ENCODE measurements at places on chromosomes 12 and 14.

DNA sequence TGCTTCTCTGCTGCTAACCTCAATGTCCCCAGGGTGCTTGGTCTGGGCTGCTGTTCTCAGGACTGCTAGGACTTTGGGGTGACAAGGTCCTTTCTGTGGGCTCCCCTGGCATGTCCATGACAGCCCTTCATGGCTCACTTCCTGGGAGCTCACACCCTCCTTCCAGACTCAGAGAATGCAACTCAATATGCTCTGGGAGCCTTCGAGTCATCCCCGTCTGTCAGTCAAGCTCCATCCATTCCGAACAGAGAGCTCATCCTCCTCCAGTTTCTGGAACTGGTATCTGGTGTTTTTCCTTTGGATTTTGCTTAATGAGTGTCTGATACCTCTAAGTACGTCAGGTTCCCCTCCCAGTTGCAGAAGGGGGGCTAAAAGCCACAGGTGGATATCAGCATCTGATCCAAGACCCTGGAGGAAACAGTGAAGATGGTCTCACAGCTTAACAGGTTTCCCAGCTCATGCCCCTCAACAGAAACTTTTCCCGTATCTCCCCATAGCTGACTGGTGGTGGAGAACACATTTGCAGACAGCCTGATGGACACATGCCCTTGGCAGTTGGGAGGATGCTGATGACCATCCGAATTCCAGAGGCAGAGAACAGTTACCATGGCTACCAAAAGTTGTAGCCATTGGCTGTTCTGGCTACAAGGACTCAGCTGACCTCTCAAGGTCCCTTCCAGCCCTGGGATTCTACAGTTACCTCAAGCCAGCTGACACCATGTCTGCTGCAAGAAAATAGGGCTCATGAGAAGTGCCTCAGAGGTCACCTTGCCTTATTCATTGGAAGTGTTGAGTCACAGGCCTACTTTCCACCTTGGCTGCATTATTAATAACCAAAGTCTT, 9.5 kb upstream of the RAB35 start:
- DNase-seq: no peak

DNA sequence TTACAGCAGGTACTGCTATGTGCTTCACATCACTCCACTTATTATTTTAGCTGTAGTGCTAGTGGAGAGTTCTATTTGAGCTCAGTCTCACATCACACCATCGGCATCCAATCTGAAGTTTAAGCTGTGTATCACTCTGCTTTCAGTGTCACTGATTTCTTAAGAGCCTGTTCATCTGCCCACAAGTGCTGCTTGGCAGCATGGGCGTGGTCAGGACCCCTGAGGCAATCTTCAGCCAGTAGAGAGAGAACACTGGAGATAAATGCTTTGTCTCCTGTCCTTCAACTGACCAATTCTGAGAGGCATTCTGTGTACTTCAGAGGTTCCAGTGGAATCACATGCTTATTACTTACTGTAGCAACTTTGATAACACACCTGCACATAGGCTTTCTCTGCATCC, 728.8 kb downstream of the RPS29 start:
- DNase-seq: no peak

- no peak for DNase-seq
These were observed 167.9 kb downstream of the PRKD1 start for GRCh38 chr14:29759521-29760340.

DNA sequence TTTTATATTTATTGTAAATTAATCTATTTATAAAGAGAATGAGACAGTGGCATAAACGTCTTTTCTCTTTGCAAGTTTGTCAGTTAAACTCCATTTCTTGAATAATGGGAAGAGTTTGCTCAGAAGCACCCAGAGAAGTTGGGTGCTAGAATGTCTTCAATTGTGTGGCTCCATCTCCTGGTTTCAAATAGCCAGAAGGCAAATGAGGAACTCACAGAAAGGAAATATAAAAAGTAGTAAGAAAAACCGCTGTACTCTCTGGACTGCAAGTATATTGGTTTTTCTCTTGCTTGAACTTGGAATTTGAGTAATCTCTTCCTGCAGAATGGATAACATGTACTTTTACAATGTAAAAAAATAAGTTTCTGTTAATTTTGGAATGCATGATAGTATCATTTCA, 217.5 kb downstream of the DPY19L2 start:
- DNase-seq: no peak

DNA sequence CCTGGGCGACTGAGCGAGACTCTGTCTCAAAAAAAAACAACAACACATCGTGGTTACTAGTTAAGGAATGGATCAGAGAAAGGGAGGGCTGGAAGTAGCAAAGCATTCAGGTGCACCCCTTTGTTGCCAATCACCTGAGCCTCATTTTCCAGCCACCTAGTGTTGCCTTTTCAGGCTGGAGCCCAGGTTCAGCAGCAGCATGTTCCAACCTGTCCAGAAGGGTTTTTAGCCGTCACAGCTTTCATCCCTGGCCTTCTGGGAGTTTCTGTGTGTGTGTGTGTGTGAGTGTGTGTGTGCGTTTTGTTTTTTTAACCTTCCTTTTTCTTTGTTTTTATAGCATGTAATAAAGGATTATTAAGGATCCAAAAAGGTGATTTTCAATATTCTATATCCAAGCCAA, 121.1 kb upstream of the ATF1 start:
- DNase-seq: no peak

DNA sequence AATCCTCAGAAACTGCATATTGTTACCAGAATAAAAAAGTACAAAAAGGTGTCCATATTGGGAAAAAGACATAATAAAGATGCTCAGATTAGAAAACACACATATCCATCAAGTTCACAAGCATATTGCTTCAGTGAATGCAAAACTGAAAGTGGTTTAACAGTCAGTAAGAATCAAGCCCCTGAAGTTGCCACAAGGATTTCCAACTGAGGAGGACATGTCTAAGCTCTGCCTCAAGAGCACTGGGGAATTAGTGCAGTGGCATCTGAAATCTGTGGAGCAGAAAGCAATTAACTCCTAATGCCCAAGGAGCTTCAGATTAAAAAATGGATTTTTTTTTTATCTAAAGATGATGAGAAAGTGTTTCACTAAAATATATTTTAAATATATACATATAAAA, 113.2 kb downstream of the DENND5B start:
- DNase-seq: no peak

GRCh38 chr12:82648259-82648909, 38.3 kb upstream of the TMTC2 start:
- DNase-seq: no peak

DNA sequence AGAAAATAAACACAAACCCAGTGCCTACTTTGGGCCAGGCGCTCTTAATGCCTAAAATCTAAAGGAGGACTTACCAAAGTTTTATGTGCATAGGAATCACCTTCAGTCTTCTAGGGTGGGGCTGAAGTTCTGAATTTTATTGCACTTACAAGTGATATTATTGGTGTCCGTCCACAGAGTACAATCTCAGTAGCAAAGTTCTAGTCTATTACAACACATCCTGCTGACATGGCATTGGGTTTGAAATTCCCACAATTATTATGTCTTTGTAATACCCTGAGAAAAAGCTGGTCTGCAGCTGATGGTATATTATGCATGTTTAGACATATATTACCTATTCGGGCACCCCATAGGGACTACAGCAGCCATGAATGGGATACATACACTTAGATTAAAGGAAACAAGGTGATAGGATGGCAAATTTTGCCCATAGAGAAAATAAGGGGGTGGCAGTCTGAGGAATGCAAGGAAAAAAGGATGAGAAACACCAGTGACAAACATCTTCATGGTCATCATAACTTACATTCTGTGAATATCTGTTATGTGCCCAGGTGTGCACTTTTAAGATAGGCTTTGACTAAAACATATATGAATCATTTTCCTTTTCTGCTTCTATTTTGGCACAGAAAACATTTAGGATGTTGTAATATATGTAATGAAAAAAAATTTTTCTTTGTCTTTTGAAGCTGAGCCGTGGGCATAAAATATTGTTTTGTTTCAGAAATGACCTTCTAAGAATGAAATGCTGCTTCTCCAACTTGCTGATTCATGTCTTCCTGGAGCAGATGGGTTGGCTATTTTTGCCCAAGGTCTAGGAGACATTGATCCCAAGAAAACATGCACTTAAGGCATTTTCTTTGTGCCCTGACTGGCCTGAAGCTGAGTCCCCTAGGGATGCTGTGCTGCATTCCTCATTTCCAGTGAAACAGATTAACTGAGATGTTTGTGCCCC, 27.2 kb upstream of the ALG10 start:
- DNase-seq: no peak

GRCh38 chr14:71665157-71665556, 267.1 kb upstream of the RGS6 start:
- no peak for DNase-seq

- DNase-seq: no peak
These were observed 23.1 kb downstream of the ATP23 start for GRCh38 chr12:57964421-57964820.

- no peak for DNase-seq
These were observed 10.0 kb upstream of the NRIP2 start for GRCh38 chr12:2844786-2845185.

- DNase-seq: no peak
These were observed 28.2 kb downstream of the TSPAN19 start for GRCh38 chr12:85007836-85008235.

DNA sequence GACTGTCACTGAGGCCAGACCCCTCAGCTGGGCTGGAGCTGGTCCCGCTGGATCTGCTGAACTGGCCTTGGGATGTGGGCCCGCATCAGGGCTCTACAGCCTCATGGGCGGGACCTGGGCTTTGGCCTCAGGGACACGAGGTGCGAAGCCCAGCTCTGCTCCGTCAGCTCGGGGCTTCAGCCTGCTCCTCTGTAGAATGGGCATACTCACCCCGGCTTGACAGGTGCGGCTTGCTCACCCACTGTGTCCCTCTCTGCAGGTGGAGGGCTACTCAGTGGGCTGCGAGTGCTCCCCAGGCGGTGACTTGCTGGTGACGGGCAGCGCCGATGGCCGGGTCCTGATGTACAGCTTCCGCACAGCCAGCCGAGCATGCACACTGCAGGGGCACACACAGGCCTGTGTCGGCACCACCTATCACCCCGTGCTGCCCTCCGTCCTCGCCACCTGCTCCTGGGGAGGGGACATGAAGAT, 57.6 kb downstream of the BEGAIN start:
- no peak for DNase-seq

GRCh38 chr14:104442107-104442551, 137.4 kb upstream of the C14orf180 start:
- DNase-seq: no peak

- peak; percentile 92 for DNase-seq
These were observed 1.1 kb upstream of the RNASE4 start for GRCh38 chr14:20683125-20683890.

DNA sequence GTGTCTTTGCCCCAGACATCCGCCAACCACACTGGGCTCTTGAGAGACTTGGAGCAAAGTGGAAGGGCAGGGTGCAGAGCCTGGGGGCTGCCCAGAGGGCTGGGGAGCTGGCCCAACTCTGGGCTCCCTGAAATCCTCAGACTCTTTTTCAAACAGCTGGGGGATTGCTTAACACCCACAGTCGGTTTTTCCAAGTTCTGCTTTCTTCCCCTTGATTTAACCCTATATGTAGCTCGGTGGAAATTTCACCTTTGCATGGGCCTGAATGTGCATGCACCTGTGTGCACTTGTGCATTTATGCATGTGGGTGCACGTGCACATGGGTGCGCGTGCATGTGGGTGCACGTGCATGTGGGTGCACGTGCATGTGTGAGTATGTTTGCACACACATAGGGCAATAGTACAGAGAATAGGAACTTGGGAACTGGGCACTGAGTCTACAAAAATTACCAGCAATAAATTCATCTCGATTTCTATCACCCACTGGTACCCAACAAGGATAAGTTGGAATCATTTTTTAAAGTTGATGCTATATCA, 52.3 kb upstream of the RFLNA start:
- no peak for DNase-seq

- DNase-seq: no peak
These were observed 93.7 kb upstream of the FUT8 start for GRCh38 chr14:65318636-65319506.

- DNase-seq: no peak
These were observed 30.5 kb downstream of the CLEC2D start for GRCh38 chr12:9699898-9700605.

GRCh38 chr12:16604596-16605252, 1.2 kb downstream of the LMO3 start:
- no peak for DNase-seq

DNA sequence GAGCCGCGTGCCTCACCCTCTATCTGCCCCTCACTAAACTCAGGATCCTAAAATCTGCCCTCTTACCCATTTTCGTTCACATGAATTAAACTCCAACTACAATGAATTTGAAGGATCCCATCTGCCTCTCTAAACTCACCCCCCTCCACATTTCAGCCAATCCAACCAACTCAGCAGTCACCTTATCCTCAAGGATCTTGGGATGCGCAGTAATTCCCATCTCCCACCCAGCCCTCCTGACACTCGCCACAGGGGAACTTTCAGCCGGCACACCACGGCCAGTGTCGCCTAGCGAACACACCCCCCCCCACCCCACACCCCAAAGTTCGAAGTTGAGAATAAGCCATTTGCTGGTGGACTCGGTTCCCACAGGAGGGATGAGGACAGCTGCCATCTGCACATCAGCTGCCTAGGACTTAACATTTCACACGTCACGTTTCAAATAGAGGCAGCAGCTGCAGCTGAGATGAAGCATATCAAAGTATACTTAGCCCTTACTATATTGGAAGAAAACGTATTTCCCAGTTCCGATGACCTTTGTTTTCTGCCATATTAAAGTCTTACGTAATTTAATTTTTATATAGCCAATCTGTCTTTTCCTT, 8.7 kb upstream of the SELPLG start:
- peak; percentile 59 for DNase-seq

DNA sequence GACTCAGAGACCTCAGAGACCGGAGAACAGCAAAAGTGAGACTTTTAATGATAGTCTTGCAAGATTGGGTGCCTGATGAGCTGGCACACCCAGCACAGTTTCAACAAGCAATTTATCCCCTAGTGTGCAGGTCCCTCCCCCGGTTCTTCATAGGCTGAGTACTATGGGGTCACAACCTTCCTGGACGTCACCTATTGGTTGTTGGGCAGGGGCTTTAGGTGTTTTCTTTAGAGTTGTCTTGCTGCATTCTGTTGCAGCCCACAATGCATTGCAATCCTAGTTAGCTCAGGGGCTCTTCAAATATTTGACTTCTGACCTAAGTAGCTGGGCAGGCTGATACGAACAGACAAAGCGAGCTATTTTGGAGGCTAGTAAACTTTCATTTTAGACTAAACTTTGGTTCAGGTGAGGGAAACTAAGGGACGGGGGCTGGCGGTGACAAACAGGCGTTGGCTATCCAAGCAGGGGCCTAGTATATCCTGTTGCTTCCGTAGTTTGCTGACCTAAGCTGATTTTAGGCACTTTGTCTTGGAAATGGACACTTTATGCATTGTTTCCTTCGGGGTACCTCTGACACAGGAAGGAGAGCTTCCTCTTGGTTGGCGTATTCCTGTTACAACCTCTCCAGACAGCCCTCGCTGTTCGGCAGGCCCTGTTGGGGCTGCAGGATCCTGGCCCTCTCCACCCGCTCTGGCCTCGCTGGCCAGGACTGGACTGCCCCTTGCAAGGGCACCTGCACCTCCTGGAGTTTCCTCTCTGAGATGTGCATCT, 14.1 kb downstream of the SIVA1 start:
- DNase-seq: no peak

GRCh38 chr12:32488132-32488531, 88.8 kb downstream of the FGD4 start:
- no peak for DNase-seq
